T-helper 9 cell (primary cell): ENCODE measurements at places on chromosomes 7 and 10.

GRCh38 chr7:119270644-119271043 is 1002.3 kb upstream of the KCND2 start:
- DNase-seq: no peak

DNA sequence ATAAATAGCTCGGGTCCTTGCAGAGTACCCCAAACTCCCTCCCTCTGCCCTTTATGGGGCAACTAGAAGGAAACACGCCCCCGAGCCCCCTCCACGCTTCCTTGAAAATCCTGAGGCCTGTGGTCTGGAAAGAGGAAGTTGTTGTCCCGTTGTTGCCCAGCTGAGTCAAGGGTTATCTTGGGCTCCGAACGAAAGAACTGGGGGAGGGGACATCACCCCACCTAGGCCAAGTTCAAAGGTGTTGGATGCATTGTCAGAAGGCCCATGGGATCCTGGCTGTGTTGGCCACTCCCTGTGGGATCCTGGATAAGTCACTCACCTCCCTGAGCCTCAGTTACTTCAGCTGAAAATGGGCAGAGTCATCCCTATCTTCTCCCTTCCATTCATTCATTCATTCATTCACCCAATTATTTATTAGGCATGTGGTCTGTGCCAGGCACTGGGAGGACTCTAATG is at the start of gene CCL24:
TSS of gene CCL24 (minus strand) at position 26 of the 456 bp plus-strand sequence. CDS start 91 bp downstream, outside the sequence.
- DNase-seq: no peak

DNA sequence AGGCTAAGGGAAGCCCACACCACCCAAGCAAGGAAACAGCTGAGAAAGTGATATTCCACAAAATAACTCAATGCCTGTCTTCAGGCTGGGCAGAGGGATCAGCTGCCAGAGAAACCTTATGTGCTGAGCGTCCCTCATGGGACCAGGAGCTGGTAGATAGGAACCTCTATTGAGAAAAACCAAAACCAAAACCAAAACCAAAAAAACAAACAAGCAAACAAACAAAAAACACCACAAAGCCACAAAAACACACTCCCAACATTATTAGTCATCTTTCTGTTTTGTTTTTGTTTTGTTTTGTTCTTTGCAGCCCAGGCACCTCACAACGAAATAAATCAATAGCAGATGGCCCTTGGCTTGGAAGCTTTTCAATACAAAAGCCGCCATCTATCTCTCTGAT is 760.8 kb upstream of the CELF2 start:
- no peak for DNase-seq

- DNase-seq: no peak
Measured at GRCh38 chr10:773562-774161, 84.2 kb upstream of the DIP2C start.

GRCh38 chr10:37856881-37857286 is 526 bp downstream of the ZNF248 start:
- DNase-seq: peak; percentile 6

DNA sequence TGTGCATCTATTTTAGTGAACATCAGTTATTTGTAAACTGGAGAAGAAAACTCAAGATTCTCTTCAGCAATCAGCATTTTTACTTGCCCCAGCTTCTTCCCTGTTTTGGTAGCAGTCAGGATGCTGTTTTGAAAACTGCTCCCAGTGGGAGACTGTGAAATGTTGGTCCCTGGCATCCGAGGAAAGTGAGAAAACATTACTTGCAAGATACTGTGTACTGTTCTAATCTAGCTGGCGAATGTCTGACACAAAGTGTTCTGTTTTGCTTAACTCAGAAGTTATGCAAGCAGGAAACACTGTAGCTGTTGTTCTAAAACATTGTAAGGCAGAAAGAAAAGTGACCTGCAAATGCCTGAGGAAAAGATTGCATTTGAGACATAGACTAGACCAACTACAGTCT is 171.8 kb upstream of the POM121L12 start:
- DNase-seq: no peak

- DNase-seq: no peak
Measured at GRCh38 chr7:100818366-100818765, 9.0 kb downstream of the EPHB4 start.

DNA sequence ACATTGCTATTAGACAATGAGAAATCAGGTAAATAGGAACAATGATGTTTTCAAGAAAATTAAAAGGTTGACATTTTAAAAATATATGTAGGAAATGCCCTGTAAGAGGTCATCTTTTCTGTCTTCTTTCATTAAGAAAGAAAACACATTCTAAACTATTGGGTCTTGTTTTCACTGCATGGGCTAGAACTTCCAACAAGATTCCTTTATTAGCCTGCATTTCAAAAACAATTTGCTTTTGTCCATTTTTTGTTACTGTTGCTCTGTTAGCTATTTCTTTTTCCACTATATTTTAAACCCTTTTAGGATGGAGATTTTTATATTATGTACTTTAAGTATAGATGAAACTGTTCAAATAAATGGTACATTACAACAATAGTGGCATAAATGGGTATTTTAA is 9.2 kb downstream of the REEP3 start:
- DNase-seq: no peak

DNA sequence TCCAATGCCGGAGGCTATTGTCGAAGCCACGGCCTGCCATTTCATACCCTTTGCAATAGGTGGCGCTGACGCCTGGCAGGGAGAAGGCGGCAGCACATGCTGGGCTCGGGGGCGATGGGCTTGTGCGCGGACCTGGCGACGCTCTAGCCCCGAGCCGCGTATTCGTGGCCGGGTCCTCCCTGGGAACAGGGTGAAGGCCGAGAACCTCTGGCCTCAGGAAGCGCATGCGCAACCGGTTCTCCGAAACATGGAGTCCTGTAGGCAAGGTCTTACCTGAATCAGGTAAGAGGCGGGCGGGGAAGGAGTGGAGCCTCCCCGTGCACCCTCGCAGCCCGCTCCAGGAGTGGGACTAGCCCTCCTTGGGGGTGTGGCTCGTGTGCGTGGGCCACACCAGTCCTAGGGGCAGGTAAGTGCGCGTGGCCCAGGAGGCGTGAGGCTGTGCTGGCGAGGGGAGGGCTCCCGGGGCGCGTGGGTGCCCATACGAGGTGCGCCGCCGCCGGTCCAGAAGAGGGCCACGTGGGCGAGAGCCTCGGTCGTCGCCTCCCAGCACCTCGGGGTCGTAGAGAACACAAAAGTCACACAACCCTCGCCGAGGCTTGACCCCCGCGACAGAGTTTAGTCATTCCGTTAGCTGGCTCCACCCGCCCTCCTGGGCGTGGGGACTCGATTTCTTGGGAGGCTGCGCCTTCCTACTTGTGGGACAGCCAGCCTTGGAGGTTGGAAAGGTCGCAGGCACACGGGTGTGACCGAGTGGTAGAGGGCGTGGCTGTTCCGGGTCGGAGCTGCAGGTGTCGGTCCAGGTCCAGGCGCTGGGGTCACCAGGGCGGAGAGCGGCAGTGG is 5.6 kb upstream of the MEST start:
- DNase-seq: peak; percentile 32

DNA sequence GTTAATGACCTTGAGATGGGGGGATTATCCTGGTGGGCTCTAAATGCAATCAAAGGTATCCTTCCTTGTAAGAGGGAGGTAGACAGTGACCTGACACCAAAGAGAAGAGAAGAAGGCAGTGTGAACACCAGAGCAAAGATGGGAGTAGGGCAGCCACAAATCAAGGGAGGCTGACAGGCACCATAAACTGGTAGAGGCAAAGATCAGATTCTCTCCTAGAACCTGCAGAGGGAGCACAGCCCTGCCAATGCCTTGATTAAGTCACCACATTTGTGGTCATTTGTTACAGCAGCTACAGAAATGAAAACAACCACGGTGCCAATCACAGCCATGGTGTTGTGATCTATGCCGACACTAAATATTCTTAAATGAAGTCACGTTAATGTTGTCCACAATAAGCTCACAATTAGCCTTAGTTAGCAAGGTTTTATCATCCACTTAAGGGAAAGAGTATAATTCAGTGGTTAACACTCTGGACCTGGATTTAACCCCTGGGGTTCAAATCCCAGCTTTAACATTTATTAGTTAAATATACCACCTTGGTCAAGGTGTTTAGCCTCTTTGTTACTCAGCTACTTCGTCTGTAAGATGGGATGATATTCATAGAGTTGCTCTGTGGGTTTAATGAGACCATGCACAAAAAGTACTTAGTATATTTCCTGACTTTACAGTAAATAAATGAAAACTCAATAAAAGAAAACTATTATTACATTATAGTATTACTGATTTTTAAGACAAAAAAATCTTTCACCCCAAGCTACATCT is 70.8 kb downstream of the SGMS1 start:
- no peak for DNase-seq

GRCh38 chr10:49089557-49090188 is 25.6 kb downstream of the VSTM4 start:
- no peak for DNase-seq

DNA sequence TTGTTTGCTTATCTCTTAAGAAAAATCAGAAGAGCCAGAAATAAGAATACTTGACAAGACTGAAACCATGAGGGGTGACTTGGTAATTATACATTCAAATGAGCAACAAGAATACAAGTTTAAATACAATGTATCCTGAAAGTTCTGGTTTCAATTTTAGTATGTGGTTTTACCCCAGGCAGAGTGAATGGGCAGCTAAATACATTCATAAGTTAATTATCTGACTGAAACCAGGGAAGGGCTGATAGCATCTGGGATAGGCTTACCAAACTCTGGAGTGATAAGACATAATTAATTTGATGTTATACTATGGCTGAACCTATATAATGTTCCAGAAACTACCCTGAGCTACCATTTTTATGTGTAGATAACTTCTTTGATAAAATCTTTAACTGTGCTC is 252.2 kb upstream of the PLXNA4 start:
- DNase-seq: no peak

DNA sequence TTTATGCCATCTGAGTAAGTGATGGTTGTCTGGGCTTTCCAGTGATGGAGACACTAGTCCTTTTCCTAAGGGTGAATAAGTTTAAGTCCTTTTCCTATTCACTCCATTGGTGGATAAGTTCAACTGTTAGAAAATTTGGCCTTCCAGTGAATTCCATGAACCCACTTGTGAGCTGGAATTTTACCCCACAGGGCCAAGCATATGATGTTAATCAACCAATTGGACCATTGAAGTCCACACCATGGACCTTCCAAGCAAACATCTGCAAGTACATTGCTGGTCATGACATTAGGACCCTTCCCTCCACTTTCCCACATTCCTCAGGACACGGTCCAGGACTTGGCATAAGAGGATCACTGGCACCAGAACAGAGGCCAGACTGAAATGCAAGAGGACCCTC is 381.4 kb downstream of the RPS24 start:
- no peak for DNase-seq

GRCh38 chr10:77555591-77556212 is 81.9 kb downstream of the KCNMA1 start:
- no peak for DNase-seq

GRCh38 chr7:106866298-106867281 is 1.5 kb downstream of the PIK3CG start:
- DNase-seq: no peak

DNA sequence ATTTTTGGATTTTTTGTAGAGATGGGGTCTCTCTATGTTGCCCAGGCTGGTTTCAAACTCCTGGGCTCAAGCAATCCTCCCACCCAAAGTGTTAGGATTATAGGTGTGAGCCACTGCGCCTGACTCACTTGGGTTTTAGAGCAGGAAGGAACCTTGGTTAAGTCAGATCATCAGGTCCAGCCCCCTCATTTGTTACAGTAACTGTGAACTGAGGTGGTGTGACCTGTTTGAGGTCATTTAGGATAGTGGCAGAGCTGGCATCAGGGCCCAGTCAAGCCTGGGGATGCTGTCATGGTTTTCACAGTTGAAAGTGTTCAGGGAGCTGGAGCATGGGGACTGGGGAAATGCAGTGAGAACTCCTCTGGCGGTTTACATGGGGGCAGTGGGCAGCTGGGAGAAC is 159.6 kb downstream of the TAX1BP1 start:
- DNase-seq: no peak

- no peak for DNase-seq
Measured at GRCh38 chr7:6416516-6417145, 31.1 kb downstream of the DAGLB start.

- no peak for DNase-seq
Measured at GRCh38 chr7:18117482-18117881, 89.8 kb upstream of the PRPS1L1 start.

GRCh38 chr7:116337800-116338199 is 127.5 kb downstream of the TES start:
- no peak for DNase-seq

DNA sequence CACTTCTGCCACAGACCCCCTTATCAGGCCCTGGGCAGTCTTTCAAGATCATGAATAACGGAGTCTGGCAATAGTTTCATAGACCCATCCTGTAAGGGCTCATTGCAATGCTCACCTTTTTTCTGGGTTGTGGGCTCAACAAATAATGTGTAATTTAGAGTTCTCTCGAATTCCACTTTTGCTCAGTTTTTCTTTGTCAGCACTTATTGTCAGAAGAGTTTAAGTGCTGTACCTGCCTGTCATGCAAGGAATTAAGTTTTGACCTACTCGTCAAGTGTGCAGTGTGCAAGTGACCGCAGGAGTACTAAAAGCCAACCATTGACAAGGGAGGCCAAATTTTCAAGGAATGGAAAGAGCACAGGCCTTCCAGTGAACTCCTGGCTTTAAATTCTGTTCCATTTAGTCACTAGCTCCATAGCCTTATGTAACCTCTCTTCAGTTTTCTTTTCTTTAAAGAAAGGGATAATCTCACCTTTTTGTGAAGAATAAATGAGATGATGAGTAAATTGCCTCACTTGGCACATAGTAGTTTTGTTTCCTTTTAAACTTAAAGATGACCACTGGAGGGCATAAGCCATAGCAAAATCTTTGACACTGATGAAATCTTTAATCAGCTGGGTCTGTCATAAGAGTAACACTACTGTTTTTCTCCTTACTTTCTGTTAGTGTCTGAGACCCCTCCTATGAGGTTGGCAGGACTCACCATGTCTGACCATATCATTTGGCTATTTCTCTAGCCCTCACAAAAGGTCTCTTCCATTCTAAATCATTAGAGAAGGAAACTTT is 313.3 kb downstream of the TYW1 start:
- no peak for DNase-seq

GRCh38 chr7:40760987-40761386 is 626.2 kb downstream of the SUGCT start:
- no peak for DNase-seq

DNA sequence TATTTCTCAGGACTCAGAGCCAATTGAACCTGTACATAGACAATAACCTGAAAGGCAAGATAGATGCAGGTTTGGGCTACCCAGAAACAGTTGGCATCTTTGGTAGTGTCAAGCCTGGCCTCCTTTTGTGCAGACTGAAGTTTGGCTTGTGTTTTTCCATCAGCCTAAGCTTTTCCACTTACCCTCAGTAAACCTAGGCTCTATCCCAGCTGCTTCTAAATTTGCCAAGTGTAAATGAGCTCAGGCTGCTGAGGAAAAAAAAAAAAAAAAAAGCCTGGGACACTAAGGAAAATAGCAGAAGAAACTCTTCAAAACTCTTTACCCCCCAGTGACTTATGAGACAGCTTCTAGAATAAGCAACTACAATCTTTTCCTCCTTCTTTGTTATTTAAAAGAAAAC is 316.3 kb upstream of the SORCS1 start:
- DNase-seq: no peak
